ENCODE measurements at places on chromosomes 13 and 19.

- no peak for DNase-seq
Observed at GRCh38 chr13:92609376-92609775, 617.2 kb upstream of the GPC6 start.

- DNase-seq: peak; percentile 6
Observed at GRCh38 chr13:97659602-97660001, 225.6 kb downstream of the RAP2A start.

- DNase-seq: no peak
Observed at GRCh38 chr19:12763100-12763499, 11.5 kb downstream of the BEST2 start.

GRCh38 chr19:42330241-42330711 lies 4.8 kb downstream of the MEGF8 start:
- no peak for DNase-seq
